ENCODE measurements at places on chromosomes 12 and 14. TPM values are rescaled to one million over a fixed set of nuclear protein-coding genes. Genes with fewer than 3 reads are reported as not detected.

Gene PPP2R5E
- total RNA-seq, result 18.6 TPM

Gene SLC5A8
- not detected for total RNA-seq

Gene SPATS2
- 30.2 TPM for total RNA-seq

Gene MYF5
- total RNA-seq, result not detected

GRCh38 chr12:47272412-47273190 lies 192.8 kb upstream of the AMIGO2 start:
- DNase-seq, result no peak

GRCh38 chr14:70697701-70698100 lies 56.0 kb downstream of the TTC9 start:
- no peak for DNase-seq

DNA sequence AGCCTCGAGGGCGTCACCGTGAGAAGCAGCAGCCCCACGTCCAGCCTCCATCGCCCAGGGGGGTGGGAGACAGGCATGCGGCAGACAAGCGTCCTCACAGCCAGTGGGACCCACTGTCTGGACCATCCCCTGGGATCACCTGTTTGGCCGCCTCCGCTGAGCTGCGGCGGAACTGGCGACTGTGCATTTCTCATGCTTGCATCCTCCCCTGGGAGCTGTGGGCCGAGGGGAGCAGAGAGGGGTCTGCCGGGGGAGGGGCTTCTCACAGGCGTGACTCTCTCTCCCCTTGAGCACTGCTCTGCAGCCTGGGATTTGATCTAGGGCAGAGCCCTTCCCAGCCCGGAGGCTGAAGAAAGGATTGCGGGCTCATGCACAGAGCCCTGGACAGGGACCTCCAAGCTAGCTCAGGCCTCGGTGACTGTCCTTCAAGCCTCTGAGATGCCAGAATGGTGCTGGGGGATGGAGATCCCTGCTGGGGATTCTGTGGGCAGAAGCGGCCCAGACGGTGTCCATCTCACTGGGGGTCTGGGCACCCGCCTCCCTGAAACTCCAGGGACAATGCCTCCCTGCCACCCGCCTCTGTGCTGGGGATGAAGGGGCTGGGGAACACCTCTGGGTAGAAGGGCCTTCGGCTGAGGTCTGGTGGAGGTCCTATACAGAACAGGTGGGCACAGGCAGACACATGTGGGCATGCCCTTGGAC lies 61.1 kb downstream of the PRIMA1 start:
- peak; percentile 64 for DNase-seq

- peak; percentile 34 for DNase-seq
Observed at GRCh38 chr12:42129595-42130204, 15.0 kb downstream of the GXYLT1 start.

DNA sequence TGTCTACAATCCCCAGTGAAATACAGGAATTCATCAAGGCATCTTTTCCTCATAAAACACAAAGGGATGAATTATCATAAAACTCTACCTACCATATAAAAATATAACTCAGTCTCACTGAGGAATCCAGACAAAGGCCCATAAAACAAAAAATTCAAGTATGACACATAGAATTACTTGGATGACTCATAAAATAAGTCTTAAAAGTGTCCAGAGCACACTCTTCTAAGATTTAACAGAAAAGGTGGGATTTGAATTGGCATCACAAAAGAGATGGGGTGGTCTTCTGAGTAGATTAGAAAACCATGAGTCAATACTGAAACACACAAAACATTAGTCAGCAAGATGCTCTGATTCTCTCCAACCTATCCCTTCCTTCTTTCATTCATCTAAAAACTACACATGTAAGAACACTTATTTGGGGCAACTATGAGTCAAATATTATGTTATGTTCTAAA lies 202.7 kb upstream of the GARIN6 start:
- DNase-seq, result no peak

- peak; percentile 49 for DNase-seq
Observed at GRCh38 chr12:128753438-128753837, 70.3 kb downstream of the SLC15A4 start.

DNA sequence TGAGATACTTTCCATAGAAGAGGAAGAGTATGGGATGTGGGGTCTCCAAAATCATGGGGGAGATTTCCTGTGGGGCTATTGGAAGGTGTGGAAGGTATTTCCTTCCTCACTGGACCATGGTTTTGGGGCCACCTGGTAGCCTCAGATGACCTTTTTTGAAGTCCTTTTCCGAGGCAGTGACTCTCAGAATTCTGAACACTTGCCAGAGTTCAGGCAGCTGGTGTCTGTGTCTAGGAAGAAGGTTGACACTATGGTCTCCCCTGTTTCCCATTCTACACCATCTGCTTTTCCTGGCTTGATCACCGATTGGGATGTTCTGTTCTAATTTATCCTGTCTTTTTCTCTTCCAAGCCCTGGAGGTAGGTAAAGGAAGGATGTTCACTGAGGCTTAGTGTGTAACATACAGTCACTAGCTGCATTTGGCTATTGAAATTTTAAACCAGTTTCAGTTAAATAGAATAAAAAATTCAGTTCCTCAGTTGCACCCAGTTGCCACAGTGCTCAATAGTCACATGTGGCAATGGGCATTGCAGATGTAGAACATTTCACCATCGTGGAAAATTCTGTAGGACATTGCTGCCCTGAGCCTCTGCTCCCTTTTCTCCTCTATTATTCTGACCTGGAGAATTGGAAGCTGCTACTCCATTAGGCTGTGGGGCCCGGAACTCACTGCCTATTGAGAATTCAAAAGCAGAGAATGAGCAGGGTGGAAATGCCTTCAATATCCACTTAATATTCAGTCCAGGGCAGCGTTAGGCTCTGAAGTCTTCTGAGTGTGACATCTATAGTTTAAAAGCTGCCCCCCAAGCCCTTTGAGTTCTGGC lies 11.0 kb upstream of the PLEKHG3 start:
- DNase-seq, result no peak

GRCh38 chr14:83559721-83560120 lies 1970.2 kb upstream of the FLRT2 start:
- no peak for DNase-seq

- DNase-seq, result no peak
Observed at GRCh38 chr12:93938931-93939330, 209.4 kb upstream of the PLXNC1 start.

DNA sequence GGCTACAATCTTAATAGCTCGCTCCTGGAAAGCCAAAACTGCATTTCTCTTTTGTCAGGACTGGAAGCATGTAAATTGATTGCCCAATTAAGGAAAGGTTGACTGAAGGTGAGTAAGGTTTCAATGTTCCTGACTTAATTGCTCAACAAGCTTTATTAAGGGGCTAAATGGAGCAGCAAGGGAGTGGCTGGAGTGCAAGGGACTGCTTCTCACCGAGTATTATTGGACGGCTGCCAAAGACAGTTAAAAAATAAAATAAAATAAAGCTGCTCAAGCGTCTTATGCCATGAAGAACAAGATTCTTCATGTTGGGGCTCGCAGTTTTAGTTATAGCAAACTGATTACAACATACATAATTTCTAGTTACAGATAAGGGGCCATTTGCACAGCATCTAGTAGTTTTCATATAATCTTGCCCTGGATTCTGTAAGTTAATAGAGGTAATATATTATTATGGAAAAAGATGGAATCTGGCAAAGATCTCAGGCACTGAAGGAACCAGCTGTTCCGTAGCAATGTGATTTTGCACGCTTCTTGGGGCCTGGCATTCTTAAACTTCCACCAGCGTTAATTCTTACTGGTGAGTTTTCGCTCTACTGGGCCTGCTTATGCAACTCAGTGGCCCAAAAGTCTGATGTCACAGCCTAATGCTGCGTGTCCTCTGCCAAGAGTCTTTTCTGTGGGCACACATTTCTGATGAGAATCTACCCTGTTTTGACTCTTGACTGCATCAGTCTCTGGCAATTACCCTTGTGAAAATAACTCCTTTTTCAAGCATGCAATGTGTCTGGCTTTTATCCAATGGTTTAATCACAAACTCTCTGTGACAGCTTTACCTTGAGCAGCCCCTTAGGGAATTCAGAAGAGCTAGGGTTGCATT lies 108.5 kb downstream of the SLC38A1 start:
- no peak for DNase-seq

- no peak for DNase-seq
Observed at GRCh38 chr12:66241061-66242043, 52.3 kb downstream of the IRAK3 start.

- DNase-seq, result no peak
Observed at GRCh38 chr12:15852383-15852782, 29.8 kb upstream of the STRAP start.

Measured in H7 (cell line).